ENCODE measurements at places on chromosomes 5 and 9. TPM values are rescaled to one million over a fixed set of nuclear protein-coding genes. Genes with fewer than 3 reads are reported as not detected.

Gene SPINK1
- 1.2 TPM for total RNA-seq

- DNase-seq: no peak
Observed at GRCh38 chr9:95130484-95130883, 187.0 kb downstream of the FANCC start.

GRCh38 chr9:80893190-80893589 lies 796.2 kb downstream of the TLE1 start:
- no peak for DNase-seq

DNA sequence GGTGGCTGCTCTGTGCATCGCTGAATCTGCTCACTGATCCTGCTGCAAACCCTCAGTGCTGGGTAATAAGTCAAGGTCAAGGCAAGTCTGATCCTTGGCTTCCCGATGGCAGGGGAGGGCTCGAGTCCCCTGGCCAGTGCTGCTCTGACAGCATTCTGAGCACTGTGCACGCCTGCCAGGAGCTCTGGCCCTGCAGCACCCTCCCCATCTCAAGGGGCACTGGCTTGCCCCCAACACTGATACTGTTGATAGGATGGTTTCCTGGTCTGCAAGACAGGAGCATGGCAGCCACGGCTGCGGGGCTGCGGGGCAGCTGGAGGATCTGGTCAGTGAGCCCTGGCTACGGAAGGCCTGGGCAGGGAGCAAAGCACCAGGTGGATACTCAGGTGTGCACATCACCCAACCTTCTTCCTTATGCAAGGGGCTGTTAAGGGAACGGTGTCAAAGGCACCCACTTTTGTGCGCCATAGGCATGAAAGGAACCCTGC lies 71.8 kb downstream of the SECISBP2 start:
- DNase-seq: no peak

Gene RASGEF1C
- not detected for total RNA-seq

Gene LCN15
- total RNA-seq: not detected

Gene RELL2
- total RNA-seq: 0.34 TPM

GRCh38 chr5:174735498-174736330 lies 11.3 kb downstream of the MSX2 start:
- no peak for DNase-seq

DNA sequence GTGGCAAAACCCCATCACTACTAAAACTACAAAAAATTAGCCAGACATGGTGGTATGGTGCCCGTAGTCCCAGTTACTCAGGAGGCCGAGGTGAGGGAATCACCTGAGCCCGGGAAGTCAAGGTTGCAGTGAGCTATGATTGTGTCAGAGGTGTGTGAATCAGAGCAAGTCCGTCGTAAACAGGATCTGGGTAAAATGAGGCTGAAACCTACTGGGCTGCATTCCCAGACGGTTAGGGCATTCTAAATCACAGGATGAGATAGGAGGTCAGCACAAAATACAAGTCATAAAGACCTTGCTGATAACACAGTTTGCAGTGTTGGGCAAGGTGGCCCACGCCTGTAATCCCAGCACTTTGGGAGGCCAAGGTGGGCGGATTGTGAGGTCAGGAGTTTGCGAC lies 1.9 kb upstream of the CLTB start:
- no peak for DNase-seq

- DNase-seq: no peak
Observed at GRCh38 chr9:81473708-81474107, 215.6 kb downstream of the TLE1 start.

Gene PGM5
- total RNA-seq: 165 TPM

GRCh38 chr5:14954616-14955343 lies 83.2 kb upstream of the ANKH start:
- peak; percentile 14 for DNase-seq

GRCh38 chr9:136297016-136297691 lies 6.7 kb downstream of the CCDC187 start:
- DNase-seq: peak; percentile 4

DNA sequence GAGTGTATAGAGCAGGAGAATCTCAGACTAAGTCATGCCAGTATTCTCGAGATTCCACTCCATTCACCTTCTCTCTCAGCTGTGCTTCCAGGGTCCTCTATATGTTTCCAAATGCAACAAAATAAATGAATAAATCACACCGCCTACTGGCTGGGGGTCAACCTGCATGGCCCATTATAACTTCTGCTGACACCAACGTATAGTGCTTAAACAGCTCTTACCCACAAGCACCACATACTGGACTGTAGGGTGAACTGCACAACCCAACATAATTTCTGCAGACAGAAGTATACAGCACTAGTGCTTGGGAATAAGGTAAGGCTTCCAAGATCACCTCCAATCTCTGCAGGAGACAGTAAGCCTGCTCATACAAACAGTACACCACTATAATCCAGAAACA lies 33.1 kb upstream of the HTR4 start:
- no peak for DNase-seq

DNA sequence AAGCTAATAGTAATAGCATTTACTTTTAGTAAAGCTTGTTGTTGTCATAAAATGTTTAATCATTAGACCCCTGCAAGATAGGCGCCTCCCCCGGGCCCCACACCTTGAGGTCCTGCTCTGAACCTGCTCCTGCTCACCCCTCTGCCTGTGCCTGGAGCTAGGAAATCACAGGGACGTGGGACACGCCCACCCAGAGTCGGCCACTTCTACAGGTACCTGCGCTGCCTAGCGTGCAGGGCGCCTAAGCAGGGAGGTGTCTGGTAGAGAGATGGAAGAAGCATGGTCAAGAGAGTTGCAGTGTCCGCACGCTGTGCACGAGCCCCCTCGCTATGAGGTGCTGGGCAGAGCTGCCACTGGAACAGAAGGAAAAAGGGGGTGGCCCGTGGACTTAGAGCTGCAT lies 52.6 kb downstream of the HINT1 start:
- DNase-seq: no peak

GRCh38 chr5:39702928-39703327 lies 278.1 kb upstream of the DAB2 start:
- no peak for DNase-seq

- DNase-seq: no peak
Observed at GRCh38 chr5:122180863-122181548, 51.7 kb downstream of the ZNF474 start.

GRCh38 chr9:121217609-121218292 lies 16.1 kb upstream of the RAB14 start:
- DNase-seq: no peak

DNA sequence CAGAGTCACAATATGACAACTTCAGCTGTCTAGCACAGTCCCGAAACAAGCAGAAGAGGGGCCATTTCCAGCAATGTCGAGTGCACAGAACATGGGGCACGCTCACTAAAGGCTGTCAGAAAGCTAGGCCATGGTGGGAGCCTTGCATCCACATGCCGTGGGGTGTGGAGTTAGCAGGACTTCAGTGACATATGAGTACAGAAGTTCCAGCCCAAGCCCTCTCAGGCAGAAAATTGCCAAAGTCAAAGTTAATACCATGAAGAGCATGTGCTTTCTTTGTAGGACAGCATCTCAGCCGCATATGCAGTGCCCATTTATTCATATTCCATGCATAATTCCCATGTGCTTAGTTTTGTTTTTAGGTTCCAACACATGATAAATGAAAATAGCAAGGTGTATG lies 26.7 kb downstream of the ECM2 start:
- DNase-seq: no peak

DNA sequence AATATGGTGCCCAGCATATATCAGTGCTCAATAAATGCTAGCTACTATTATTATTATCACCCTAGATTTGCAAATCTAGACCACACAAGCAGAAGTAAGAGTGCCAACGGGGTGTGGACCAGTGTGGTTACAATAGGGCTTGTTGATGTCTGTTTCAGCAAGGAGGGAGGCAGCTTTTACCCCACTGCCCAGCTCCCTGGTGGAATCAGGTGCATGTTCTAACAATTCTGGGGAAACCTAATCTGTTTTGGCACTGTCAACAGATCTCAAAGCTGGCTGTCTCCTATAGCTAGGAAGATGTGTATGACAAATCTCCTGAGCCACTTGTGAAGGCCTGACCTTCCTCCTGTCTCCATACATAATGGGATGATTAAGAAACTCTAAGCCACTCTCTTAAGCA lies 5.7 kb downstream of the TGFBI start:
- DNase-seq: no peak

GRCh38 chr9:99184110-99184474 lies 37.6 kb downstream of the ALG2 start:
- peak; percentile 24 for DNase-seq

DNA sequence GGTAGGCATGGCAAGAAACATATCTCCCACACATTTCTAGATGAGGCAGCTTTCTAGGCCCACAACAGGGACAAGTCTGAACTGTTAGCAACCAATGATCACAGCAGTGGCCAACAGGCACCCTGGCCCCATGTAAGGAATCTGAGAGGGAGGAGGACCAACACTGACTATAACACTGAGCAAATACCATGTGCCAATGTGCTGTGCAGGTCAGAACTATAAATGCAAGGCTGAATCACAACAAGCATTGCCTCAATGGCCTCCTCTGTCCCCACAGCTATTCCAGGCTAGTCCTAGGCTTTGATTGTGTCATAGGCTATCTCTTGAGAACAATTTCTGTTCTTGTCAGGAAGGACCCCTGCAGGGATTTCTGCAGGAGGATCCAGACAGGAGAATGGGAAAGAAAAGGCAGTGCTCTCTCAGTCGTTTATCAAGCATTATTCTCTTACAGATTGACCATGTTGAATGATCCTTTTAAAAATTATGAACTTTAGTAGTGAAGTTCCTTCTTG lies 221.2 kb downstream of the TLE1 start:
- no peak for DNase-seq

Gene RNF180
- total RNA-seq: 12.1 TPM

Gene IL3
- not detected for total RNA-seq

Gene SLC6A18
- total RNA-seq: not detected

- DNase-seq: no peak
Observed at GRCh38 chr9:137350696-137351584, 48.9 kb upstream of the NRARP start.
